ENCODE measurements at places on chromosomes 6 and 20.

DNA sequence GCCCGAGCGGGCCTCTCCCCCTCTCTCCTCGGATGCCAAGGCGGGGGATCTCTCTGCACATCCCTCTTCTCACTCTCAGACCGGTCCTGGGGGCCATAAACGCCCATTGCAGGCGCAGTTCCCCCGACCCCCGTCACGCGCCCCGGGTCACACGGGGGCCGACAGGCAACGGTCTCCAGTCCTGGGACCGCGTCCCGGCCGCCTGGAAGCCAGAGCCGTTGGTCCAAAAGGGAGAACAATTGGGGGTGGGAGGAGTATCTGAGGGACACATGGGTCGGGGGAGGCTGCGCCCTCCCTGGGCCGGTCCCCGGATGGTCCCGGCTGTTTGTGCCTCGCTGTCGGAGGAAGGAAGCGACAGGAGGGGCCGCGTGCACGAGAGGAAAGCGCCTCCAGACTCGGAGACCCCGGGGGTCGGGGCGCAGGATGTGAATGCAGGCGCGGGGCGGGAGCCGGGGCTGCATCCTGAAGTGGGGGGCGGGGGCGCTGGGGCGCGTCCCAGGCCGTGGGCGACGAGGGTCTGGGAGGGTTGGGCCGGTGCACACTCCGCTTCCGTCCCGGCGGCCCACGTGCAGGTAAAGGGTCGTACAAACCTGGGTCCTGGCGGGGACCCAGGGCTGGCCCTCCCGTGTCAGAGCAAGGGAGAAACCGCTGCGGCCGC lies 903 bp downstream of the SLC4A11 start:
- no peak for DNase-seq

- no peak for DNase-seq
Measured at GRCh38 chr6:80029470-80029869, 25.0 kb downstream of the TTK start.

DNA sequence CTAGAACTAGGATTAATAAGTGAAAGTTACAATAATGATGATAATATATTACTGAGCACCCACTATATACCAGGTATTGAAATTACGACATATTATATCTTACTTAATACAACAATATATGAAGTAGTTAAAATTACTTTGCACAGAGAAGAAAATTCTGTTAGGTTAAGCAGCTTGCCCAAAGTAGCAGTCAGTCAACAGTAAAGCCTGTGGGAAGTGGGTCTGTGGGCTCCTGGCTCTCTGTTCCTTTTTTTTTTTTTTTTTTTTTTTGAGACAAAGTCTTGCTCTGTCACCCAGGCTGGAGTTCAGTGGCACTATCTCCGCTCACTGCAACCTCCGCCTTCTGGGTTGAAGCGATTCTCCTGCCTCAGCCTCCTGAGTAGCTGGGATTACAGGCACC lies 4.8 kb upstream of the GTF2H4 start:
- DNase-seq, result no peak

- DNase-seq, result no peak
Measured at GRCh38 chr6:118249680-118250079, 298.4 kb upstream of the PLN start.

GRCh38 chr6:132236281-132236680 lies 165.0 kb downstream of the MOXD1 start:
- DNase-seq, result no peak

GRCh38 chr6:45163952-45164766 lies 164.0 kb upstream of the RUNX2 start:
- DNase-seq, result no peak

DNA sequence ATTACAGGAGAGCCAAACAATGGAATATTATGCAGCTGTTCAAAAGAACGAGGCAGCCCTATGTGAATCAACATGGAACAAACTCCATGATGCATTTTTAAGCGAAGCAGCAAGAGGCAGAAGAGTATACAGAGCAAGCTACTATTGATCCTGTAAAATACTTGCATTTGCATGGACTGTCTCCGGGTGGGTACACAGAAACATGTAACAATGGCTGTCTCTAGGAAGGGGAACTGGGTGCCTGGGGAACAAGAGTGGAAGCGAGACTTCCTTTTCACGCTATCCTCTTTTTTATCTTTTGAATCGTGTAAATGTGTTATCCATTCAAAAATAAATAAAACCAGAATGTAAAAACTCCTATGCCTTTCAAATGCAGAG lies 93.3 kb upstream of the SIRPA start:
- no peak for DNase-seq

DNA sequence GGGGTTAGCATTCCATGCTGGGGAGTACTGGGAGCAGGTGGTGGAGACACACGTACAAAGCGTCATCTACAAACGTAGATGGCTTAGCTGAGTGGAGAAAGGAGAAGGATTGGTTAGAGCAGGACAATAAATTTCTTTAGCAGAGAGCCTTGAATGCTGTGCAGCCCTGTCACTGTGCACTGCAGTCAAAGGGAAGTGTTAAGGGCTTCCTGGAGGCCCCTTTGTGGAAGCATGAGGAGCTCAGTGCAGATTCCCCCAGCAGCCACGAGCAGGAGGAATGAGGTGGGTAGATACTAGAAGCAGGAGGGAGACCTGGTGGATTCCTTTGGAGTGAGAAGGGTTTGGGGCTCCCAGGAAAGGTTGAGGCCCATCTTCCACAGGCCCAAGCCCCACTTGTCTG lies 6.1 kb upstream of the TREML4 start:
- no peak for DNase-seq

- no peak for DNase-seq
Measured at GRCh38 chr6:163327921-163328320, 86.6 kb upstream of the QKI start.

GRCh38 chr6:166942393-166943168 lies 13.8 kb downstream of the RNASET2 start:
- no peak for DNase-seq

DNA sequence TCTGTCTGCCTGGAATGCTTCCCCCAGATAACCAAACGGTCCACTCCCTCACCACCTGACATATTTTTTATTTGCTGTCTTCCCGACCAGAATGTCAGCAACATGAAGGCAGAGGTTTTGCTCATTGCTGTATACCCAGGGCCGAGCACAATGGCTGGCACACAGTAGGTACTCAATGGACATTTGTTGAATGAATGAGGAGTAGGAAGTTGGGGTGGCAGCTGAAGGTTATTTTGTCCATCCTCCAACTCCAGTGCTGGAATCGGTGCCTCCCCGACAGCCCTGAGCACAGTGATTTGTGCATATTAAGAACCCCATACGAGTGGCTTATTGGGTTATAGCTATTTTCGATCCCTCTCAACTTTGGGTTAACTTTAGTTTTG lies 10.3 kb downstream of the DUSP15 start:
- no peak for DNase-seq

DNA sequence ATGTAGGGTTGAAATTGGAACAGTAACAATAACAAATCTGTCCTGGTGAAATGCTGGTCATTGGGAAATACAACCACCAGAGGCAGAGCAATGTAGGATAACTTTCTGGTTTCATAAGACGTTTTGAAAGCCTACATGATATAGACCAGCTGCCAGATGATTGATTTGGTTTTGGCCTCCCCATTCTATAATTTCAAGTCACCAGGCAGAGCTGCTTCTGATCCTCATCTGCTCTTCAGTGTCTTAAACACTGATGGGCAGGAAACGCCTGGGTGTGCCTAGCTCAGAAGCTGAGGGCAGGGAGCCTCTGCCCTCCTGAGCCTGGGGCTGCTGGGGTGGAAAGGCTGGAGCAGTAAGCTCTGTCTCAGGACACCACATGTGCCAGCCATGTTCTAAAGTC lies 24.5 kb downstream of the DHX35 start:
- no peak for DNase-seq

- DNase-seq, result no peak
Measured at GRCh38 chr6:562052-562676, 94.7 kb downstream of the HUS1B start.

DNA sequence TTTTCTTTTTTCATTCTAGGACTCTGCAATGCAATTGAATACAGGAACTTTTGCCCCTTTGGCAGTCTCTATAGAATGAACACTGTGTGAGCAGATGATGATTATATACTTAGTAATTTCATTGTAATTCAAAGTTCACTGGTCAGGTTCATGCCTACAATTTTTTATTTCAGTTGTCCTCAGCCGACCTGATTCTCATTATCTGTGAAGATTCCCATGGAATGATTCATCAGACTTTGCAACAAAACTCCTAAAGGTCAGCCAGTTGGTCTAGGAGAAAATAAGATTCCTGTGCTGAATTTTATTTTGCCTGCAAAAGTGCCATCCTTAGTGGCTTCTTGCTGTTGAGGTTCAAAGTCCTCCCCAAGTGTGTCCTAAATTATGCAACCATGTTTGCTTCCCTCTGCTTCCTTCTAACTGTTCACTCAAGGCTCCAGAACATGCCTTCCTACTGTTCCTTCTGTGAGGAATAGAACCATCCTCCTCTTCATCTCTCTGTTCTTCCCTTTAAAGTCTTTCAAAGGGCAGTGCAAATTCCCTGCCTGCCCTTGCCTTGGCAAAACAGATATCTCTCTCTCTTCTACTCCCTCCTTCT lies 194.2 kb upstream of the CNR1 start:
- no peak for DNase-seq

GRCh38 chr20:38164624-38165088 lies 414 bp downstream of the TGM2 start:
- no peak for DNase-seq

DNA sequence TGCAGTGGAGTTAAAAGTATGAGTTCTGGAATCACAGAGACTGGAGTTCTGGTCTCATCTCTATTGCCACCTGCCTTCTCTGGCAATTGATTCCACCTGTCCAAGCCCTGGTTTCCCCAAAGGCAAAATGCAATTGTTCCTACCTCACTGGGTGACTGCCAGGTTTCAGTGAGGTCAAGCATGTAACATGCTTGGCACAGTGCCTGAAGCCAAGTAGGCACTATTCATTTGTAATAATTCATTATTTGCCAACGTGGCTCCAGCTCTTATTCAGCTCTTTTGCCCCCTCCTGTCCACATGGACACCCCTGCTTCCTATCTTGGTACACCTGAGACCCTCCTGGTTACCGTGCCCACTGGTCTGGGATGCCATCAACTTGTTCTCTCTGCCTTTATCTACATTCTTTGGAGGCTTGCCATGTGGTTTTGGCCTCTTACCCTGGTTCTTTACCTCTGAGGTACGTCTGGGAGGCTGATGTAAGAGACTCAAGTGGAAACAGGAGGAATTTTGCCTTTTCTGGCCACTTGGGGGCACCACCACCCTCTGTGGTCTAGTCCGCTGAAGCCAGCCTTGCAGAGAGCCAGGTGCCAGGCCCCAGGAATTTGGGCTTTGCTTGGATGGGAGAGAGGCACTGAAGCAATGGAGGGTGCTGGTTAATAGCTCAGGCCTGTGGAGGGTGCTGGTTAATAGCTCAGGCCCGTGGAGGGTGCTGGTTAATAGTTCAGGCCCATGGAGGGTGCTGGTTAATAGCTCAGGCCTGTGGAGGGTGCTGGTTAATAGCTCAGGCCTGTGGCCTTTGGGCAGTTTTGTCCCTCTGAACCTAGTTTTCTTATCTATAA lies 1.7 kb downstream of the KCNK15 start:
- peak; percentile 97 for DNase-seq

DNA sequence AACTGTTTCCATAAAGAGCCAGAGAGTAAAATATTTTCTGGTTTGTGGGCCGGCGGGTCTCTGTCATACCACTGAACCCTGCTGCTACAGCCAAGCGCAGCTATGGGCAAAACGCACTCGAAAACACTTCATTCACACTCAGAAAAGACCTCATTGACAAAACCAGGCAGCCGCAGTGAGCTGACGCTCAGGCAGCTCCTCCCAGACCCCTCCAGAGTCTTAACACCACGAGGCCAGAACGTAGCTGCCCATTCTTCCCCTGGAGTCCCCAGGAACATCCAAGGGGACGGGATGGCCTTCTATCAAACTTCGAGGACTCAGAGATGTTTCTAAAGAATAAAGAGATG lies 35.6 kb upstream of the ZBP1 start:
- no peak for DNase-seq

DNA sequence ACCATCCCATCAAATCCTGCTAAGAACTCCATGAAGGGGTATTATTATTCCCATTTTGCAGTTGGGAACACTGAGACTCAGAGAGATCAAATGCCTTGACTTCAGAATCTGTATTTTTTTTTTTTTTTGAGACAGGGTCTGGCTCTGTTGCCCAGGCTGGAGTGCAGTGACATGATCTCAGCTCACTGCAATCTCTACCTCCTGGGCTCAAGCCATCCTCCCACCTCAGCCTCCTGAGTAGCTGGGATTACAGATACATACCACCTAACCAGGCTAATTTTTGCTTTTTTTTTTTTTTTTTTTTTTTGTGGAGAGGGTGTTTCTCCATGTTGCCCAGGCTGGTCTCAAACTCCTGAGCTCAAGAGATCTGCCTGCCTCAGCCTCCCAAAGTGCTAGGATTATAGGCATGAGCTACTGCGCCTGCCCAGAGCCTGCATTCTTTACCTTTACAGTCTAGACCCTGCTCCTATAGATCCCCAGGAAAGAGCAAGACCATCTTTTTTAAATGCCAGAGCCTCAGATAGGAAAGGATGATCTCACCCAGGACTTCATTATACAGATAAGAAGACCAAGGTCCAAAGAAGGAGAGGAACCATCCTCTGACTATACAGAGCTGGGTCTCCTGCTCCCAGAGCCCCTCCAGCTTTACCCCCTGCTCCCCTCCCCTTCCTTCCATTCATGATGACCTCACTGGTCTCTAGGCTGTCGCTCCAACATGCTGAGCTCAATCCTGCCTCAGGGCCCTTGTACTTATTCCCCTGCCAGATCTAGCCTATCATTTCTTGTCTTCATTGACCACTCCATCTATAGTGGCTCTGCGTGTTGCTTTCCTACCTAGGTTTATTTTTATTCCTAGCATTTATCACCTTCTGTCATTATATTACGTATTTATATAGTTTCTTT lies 138.6 kb downstream of the CEBPB start:
- no peak for DNase-seq

GRCh38 chr20:63224412-63225081 lies 8.6 kb upstream of the YTHDF1 start:
- peak; percentile 50 for DNase-seq

GRCh38 chr20:20317195-20317594 lies 50.7 kb upstream of the INSM1 start:
- DNase-seq, result no peak

DNA sequence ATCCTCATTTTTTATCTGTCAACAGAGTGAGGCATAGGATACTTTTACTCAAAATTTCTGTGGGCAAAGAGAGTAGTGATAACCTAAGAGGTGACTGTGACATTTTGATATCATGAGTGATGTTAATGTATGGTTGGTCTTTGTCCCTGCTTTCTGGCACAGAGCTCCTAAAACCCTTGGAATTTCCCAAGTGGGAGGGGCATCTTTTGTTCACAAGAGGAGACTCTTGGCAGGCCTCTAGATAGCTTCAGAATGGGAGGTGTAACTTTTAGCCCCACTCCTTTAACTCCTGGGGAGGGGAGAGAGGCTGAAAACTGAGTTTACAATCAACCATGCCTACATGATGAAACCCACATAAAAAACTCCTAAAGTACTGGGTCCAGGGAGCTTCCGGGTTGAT lies 527.8 kb downstream of the RFPL4B start:
- DNase-seq, result no peak

GRCh38 chr6:35678021-35678654 lies 10.6 kb downstream of the FKBP5 start:
- no peak for DNase-seq

- peak; percentile 31 for DNase-seq
Measured at GRCh38 chr6:167855825-167856425, 29.2 kb downstream of the AFDN start.

GRCh38 chr20:42986143-42986773 lies 203.4 kb downstream of the PTPRT start:
- DNase-seq, result no peak

GRCh38 chr20:4982281-4982680 lies 19.0 kb downstream of the SLC23A2 start:
- no peak for DNase-seq
